ENCODE measurements at places on chromosomes 12 and 14.
A peak's percentile ranks its signal among the peaks of the same experiment; 100 is the strongest.

DNA sequence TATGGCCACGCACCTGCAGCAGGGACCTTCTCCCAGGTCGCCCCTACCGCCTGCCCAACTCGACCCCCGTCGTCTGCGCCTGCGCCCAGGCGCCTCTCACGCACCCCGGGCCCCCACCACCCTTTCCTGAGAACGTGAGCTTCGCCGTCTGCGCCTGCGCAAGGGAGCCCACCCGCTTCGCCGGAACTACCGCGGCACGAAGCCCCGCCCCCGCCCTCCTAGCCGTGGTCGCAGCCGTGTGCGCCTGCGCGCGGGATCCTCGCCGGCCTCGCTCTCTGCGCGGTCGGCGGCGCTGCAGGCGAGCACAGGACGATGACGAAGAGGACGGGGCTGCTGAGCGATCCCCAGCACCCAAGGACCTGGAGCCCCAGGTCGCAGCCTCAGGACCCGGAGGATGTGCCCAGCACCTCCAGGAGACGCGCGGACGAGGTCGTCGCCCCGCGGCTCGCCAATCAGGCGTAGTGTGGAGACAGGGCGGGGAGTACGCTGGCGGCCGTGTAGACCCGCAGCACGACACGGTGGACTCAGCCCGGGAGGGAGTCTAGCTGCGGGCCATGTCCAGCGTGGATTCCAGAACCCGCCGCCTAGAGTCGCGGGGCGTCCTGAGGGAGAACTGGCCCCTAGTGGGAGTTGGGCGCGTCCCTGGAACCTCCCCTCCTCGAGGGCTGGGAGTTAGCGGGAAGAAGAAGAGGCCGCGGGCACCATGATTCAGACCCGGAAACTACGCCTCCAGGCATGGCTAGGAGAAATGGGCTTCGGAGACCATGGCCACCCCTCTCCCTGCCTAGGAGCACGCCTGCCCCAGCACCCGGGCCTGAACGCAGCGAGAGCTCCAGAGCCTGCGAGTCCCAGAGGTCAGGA lies 1120.8 kb upstream of the TMEM132C start:
- DNase-seq: no peak

GRCh38 chr12:18443768-18444437 lies 182.6 kb downstream of the PIK3C2G start:
- no peak for DNase-seq

DNA sequence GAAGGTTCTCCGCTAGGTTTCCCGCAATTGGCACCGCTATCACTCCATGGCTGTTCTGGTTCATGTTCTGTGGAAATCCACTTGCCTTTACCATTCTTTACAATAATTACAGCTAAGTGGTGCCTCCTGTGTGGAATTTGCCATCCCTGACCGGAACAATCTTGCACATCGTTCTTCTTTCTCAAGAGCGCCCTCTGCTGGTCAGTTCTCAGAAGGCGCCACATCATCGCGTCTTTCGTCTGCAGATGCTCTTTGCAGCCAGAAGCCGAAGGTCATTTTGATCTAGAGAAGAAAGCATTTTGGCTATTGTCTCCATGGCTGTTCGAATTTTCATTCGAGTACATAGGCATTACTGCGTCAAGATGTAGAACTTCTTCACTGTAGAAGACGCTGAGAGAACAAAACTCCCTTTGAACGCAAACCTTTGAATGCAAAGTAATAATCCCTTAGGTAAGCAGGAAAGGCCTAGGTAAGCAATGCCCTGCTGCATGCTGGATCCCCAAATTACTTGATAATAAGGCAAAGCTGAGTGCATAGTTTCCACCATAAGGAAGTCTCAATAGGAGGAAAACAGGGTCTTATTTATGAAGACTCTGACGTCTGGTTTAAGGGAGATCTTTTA lies 10.1 kb upstream of the RTRAF start:
- peak; percentile 17 for DNase-seq

DNA sequence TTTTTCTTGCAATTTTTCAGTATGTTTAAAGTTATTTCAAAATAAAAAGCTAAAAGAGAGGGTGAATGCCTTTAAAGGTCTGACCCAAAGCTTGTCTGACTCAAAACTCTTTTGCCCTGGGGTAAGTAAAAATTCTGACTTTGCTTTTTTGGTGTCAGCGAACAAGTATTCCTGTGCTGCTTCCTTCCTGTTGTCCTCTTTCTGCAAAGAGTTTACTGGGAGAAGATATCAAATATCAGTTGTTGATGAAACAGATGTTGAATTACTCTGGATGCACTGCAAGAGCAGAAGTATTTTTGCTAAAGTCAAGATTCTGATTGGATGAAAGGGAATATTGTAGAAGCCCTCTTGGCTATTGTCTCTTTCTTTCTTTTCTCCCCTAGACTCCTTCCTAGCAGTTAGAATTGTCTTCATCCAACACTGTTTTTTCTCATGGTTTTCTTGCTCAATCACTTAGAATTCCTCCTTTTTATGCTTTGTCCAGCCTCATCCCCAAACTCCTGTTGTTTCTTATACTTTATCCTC lies 62.0 kb downstream of the DACT1 start:
- DNase-seq: no peak

DNA sequence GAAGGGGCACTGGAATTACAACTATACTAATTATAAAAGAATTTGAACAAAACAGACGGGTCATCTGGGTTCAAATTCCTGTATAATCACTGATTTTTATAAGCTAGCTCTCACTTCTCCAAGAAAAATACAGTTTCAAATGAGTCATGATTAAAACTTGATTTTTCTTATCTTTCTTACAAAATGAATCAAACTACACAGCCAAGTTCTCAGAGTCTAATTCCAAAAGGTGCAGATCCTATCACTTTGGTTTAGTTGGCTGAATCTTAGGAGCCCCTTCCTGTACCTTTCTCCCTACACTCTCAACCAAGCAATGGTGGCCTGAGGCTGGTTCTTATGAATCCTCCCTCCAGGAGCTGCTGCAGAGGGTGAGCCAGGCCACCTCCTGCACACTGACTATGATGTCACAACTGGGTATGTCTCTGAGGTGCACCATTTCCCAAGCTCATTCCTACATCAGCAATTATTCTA lies 43.8 kb upstream of the BMP4 start:
- no peak for DNase-seq

DNA sequence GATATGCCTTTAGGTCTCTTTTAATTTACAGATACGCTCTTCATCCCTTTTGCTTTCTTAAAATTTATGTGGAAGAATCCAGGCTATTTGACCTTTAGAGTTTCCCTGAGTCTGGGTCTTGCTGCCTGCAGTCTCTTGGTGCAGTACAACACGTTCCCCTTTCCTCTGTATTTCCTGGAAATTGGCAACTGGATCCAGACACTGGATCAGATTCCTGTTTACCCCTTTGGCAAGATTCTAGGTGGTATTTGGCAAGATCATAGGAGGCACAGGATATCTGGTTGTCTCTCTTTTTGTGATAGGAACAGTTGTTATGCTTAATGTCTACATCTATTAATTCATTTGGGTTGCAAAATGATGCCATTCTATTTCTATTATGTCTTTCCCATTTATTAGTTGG lies 187.8 kb upstream of the ARHGAP5 start:
- DNase-seq: no peak

DNA sequence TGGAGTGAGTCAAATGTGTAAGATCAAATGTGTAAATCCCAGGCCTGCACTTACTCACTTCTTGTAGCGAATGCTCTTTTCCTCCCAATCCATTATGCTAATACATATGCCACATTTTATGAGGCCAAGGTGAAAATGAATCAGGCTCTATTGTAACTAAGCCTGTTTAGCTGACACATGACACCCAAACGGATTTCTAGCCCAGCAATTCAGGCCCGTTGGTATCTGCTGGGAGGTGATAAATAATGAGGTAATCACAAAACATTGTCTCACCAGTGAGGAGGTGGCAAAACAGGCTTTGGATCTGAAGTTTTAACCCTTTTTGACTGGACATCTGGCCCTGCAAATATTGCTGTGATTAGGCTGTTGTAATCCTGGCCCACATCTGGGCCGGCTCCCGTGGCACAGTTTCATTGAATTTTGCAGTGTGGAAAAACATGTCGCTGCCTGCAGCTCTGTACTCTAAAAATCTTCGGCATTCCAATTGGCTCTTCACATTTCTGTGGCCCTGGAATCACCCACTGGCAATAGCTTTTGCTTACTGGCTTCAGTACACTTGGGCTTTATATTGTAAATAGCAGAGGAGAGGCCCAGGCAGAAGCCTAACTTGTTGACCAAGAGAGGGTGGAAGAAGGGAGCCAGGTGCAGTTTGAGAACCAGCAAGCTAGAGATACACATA lies 106.1 kb downstream of the PAX9 start:
- DNase-seq: no peak

DNA sequence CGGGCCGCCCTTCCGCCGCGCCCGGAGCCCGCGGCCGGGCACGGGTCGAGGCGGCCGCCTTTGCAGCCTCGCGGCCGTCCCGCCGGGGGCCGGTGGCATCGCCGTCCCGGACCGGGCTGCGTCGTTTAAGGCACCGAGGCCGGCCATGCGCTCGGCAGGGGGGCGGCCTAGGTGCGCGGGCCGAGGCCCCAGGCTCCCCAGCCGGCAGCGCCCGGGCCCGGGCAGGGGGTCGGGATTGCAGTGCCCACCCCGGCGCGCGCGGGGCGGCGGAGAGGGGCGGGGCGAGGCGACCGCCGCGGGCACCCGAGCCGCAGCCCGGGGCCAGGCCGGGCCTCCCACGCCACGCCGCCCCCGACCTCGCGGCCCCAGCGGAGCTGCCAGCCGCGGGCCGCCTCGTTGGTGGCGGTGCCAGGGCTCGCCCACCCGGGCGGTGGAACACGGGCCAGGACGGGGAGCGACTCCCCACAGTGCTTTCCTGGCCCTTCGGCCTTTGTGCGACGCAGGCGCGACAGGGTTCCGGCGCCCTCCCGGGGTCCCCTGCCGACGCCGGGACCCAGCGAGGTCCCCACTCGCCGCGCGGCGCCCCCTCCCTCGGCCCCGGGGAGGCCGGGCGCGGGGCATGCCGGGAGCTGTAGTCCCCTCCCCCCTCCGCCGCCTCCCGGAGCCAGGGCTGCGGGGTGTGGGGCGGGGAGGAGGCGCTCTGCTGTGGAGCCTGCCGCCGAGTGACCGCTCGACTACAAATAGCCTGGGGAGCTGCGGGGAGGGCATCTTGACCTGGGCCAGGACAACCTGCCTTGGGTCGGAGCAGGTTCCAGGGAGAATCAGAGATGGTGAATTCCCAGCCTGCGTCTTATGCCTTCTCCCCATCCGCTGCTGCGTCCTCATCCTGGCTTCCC lies 769 bp downstream of the FKBP4 start:
- DNase-seq: peak; percentile 15

GRCh38 chr14:104184506-104184905 lies 46.1 kb downstream of the KIF26A start:
- DNase-seq: no peak

Data from RCC 7860 (cell line).